ENCODE measurements at places on chromosomes 12 and 14. TPM values are rescaled to one million over a fixed set of nuclear protein-coding genes. Genes with fewer than 3 reads are reported as not detected.

The OVCH1 gene
- not detected for total RNA-seq

The MSI1 gene
- total RNA-seq: 24.6 TPM

The ALKBH2 gene
- total RNA-seq: 47.9 TPM

The OR10P1 gene
- not detected for total RNA-seq

The PTPN6 gene
- 12.1 TPM for total RNA-seq

The APPL2 gene
- total RNA-seq: 36.4 TPM

The SLC17A8 gene
- total RNA-seq: 0.80 TPM

The CIDEB gene
- not detected for total RNA-seq

The TMPRSS12 gene
- not detected for total RNA-seq

The OTUB2 gene
- total RNA-seq: 1.5 TPM

The SCN8A gene
- total RNA-seq: 1.2 TPM

The GPR84 gene
- not detected for total RNA-seq

The E2F7 gene
- 2.7 TPM for total RNA-seq

The FGF6 gene
- total RNA-seq: not detected

The LGR5 gene
- not detected for total RNA-seq

- no peak for DNase-seq
Observed at GRCh38 chr12:49355913-49356312, 9.2 kb downstream of the DNAJC22 start.

DNA sequence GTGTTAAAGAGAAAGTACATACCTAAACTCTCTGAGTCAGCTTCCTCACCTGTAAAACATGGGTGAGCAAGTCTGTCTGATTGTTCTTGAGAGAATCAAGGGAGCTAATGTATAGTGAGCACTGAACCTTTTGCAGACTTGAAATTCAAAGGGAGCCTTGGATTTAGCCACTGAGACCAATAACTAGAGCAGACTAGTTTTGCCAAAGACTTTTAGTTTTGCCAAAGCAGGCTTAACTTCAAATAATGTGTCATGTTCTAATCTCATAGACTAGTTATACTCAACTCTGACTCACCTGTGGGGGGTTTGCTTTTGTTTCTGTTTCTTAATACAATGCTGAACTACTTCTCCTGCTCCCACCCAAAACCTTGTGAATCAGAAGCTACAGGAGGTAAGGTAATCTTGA is 123.7 kb downstream of the SLC25A21 start:
- no peak for DNase-seq

- no peak for DNase-seq
Observed at GRCh38 chr12:122963941-122964265, 2.4 kb downstream of the ABCB9 start.

DNA sequence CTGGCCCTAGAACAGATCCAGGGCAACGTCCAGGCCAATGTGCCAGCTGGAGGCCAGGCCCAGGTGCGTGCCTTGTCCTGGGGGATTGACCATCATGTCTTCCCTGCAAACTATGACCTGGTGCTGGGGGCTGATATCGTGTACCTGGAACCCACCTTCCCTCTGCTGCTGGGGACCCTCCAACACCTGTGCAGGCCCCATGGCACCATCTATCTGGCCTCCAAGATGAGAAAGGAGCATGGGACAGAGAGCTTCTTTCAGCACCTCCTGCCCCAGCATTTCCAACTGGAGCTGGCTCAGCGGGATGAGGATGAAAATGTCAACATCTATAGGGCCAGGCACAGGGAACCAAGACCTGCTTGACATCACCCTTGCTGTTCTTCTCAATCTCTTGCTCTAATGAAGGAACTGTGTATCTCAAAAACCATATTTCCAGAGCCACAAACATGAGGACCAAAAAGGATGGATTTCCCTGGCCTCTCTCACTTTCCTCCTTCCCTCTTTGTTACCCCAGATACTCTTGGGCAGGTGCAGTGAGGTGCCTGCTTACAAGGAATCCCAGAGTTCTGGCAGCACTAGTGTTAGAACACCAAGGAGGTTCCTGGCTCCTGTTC is 2.2 kb upstream of the TSFM start:
- no peak for DNase-seq

- DNase-seq: no peak
Observed at GRCh38 chr14:77579065-77579464, 37.4 kb downstream of the SPTLC2 start.

GRCh38 chr12:90042920-90043641 is 334.4 kb upstream of the ATP2B1 start:
- DNase-seq: no peak

- DNase-seq: no peak
Observed at GRCh38 chr12:88325076-88325815, 183.1 kb downstream of the TMTC3 start.

GRCh38 chr12:65327207-65328076 is 49.0 kb downstream of the MSRB3 start:
- DNase-seq: peak; percentile 68

DNA sequence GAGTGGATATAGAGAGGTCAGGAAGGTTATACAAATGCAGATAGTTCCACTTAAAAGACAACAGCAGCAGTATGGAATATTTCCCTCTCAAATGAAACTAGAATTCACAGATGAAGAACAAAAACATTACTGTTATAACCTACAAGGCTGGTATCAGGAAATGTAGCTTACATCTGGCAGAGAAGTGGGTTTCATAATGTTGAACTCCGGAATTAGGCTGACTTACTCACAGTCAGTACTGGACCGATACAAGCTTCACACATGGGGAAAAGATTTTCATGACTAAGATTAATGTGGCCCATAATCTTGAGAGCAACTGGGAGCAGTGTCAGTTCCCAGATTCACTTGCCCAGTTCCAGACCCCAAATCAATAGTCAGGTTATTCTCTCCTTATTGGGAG is 353.9 kb downstream of the DUSP6 start:
- DNase-seq: no peak

DNA sequence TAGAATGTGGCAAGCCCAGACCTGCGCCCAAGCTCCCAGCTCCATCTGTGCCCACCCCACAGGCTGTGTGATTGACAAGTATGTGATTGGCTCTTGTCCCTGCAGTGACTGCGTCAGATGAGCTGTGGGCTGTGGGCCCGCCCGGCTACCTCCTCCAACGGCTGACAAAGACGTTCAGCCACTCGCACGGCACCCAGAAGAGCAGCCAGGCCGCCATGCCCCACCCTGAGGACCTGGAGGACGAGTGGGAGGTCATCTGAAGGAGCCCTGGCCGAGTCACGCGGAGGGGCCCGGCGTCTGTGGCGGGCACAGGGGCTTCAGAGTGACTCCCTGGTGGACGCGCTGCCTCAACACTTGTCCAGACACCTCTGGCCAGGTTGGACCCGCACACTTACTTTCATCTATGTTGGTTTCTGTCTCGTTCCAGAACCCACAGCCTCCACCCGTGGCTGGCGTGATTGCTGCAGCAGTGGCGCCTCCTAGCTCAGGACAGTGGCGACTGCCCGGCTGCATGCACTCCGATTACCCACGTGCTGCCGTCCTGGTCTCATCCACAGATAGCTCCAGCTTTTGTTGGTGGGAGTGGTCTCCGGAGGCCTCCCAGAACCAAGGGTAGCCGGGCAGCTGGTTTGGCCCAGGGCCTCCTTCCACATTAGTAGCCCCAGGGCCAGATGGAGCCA is 11.4 kb downstream of the ANKRD9 start:
- no peak for DNase-seq

GRCh38 chr12:80556566-80556965 is 112.5 kb downstream of the PTPRQ start:
- DNase-seq: no peak

GRCh38 chr12:76878099-76878898 is 520 bp downstream of the CSRP2 start:
- peak; percentile 24 for DNase-seq

DNA sequence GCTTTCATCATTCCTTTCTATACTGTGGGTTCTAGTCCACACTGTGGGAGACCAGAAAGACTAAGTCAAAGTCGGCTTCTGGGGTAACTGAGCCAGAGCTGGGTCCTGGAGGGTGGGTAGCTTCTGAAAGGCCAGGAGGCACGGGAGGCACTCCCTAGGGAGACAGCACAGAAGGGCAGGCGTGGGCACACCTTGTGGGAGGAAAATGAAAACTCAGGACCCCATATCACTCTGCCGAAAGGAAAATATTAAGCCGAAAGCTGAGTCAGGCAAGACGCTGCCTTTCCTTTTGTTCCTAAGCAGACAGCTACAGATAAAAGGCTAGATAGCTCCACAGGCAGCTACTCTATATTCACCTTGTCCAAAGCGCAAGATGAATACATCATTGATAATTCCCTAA is 20.7 kb downstream of the ANO2 start:
- no peak for DNase-seq

DNA sequence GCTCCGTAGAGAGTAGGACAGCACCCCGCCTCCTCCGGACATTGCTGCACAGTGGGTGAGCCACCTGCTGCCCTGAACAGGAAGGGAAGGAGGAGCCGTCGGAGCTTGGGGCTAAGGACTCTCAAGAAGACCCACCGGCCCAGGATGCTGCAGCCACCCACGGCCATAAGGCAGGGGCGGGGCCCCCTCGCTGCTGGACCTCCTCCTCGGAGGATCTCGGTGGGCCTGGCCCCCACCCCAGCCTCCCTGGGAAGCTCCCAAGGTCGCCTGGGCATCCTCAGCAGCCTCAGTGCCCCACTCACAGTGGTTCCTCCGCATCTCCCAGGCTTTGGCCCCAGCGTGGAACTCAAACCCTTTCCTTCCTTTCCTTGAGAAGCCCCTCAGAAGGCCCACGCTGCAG is 68.6 kb upstream of the DIO3 start:
- DNase-seq: no peak

DNA sequence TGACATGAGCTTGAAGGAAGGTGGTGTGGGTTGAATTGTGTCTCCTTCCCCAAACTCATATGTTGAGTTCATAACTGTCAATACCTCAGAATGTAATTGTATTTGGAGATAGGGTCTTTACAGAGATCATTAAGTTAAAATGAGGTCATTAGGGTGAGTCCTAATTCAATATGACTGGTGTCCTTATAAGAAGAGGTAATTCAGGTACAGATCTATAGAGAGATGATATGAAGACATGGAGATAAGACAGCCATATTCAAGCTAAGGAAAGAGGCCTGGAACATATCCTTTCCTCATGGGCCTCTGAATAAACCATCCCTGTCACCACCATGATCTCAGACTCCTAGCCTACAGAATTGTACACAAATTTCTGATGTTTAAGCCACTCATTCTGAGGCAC is 514.7 kb upstream of the MGAT4C start:
- no peak for DNase-seq

GRCh38 chr12:77742631-77743030 is 88.1 kb upstream of the NAV3 start:
- DNase-seq: no peak
